ENCODE measurements at places on chromosomes 7 and 10.

GRCh38 chr10:75428434-75429158 lies 2.8 kb upstream of the LRMDA start:
- DNase-seq: no peak

DNA sequence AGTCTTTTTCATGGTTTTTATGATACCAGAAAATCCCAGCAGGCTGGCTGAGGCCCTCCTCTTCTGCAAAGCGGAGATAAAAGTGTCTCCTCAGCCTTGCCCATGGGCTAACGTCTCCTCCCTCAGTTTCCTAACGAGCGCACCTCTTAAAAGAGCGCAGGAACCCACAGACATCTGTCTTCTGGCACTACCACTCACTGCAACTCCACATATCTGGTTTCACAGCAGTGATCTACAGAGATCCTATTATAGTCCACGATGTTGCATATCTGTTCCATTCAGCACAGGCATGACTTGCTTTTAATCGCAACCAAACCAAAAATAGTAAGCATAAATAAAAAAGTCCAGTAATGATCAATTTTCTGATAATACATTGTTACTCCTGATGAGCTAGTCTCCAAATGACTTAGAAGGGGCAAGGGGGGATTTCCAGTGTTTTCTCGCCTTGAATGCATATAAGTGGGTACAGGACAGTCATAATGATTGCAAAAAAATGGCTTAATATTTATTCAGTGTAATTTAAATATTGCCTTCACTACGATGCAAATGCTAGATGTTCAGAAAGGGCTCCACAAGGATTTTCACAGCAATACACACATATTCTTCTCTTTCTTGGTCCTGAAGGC lies 20.9 kb downstream of the ANKRD22 start:
- DNase-seq: no peak

- no peak for DNase-seq
Measured at GRCh38 chr10:23063973-23064812, 31.2 kb upstream of the MSRB2 start.

GRCh38 chr10:99583687-99584086 lies 36.6 kb downstream of the SLC25A28 start:
- DNase-seq: no peak
